ENCODE measurements at places on chromosomes 2 and 18.

GRCh38 chr18:73896685-73897084 lies 250.9 kb downstream of the FBXO15 start:
- DNase-seq, result no peak

DNA sequence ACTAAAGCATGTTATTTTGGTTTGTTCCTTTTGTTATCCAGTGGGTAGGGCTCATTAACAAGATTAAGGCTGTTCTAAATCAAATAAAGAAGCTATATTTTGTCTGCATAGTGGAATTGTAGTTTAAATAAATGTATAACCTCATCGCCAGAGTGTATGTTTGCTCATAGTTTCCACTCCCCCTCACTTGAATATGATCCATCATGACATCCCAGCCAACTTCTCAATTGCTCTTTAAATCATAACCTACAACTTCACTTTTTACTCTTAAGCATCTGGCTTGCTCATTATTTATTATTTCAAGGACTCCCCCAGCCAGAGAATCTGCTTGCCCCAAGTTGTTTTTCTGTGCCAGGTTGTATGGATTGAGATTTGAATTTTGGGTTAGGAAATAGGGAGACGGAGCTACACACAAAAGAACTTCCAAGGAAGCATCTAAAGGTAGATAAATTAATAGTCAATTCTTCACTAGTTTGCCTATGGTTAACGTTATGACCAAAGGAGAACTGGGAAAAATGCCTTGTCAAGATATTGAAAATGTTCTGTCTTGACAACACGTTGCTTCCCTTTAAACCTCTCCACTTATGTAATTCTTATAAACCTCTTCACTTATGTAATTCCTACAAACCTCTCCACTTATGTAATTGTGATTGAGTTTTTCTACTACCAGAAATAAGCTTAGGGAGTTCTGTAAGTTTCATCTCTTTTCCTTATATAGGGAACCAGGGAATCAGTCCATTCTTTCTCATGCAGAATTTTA lies 55.4 kb upstream of the UPP2 start:
- DNase-seq, result no peak

DNA sequence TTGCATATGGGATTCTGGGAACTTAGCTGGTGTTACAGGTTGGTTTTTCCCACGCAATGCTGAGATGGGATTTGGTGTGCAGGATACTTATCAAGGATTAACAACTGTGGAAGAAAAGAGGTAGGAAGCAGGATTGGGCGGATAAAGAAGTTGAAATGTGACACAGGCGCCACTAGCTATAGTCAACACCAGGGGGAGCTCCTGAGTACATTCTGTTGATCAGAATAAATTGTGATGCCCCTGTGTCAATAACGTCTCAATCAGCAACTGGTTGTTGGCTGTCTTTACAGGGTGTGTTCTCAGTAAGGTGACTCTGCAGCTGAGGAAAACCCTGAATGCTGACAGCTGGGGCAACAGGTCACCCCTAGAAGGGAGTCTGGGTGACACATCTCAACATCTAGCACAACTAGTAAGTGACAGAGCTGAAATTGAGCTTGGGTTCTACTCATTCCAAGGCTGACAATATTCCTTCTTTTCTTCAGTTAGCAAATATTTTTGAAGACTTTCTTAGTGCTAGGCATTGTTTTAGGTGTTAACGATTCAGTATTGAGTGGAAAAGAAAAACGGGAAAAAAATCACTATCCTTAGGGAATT lies 143.0 kb downstream of the ARL6IP6 start:
- DNase-seq, result no peak

GRCh38 chr18:49514577-49514976 lies 27.5 kb upstream of the C18orf32 start:
- DNase-seq, result no peak

DNA sequence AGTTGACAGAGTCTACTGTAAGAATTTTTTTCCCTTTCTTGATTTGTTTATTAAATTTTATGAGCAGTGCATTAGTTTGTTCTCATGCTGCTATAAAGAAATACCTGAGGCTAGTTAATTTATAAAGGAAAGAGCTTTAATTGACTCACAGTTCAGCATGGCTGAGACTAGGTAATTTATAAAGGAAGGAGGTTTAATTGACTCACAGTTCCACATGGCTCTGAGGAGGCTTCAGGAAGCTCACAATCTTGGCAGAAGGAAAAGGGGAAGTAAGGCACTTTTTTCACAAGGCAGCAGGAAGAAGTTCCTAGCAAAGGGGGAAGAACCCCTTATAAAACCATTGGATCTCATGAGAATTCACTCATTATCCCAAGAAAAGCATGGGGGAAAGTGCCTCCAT lies 191.4 kb upstream of the VRK2 start:
- no peak for DNase-seq

DNA sequence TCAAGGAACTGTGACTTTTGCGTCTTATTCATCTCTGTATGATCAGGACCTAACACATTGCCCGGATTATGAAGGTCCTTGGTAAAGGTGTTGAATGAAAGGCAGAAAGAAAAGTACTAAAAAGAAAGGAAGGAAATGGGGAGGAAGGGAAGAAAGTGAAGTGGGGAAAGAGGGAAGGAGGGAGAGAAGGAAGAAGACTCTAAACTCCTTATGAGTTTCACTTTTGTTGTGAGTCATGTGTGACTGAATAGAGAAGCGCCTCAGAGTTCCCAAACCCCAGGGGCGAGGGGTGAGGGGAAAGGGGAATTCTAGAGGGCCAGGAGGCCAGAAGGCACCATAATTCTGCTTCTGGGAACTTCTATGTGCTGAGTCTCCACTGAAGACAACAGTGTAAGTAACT lies 30.9 kb upstream of the OSBPL6 start:
- no peak for DNase-seq

- no peak for DNase-seq
Measured at GRCh38 chr2:25797620-25798488, 80.4 kb downstream of the ASXL2 start.

GRCh38 chr2:217469203-217469810 lies 533.5 kb downstream of the TNS1 start:
- DNase-seq, result no peak

DNA sequence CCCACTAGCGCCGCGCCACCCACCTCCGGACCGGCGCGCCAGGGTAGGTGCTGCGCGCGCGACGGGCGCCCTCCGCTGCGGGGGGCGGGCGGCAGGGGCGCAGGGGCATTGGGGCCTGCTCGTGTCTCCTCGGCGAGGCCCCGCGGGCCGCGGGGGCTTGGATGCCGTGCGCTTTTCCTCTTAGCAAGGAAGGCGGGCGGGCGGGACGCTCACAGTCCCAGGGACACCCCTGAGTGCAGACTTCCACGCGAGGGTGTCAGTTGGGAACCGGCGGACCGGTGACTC lies 748 bp downstream of the TWIST2 start:
- no peak for DNase-seq

DNA sequence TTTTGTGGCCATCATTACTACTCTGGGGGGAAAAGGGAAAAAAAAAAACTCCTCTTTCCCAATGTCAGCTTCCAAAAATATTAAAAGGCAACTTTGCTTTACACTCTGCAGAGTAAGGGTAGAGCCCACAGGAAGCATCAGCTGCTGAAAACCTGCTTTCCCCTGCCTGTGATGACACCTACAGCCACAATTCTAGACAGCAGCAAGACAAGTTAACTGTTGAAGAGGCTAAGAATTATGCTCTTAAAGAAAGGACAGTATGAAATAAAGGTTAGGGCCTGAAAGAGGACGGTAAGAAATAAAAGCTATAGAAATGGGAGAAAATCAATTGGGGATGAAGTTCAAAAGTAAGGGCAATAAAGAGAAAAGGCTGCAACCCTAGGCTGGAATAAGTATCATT lies 3.0 kb downstream of the PDE11A start:
- DNase-seq, result no peak

- no peak for DNase-seq
Measured at GRCh38 chr2:188434018-188434417, 142.3 kb downstream of the GULP1 start.

DNA sequence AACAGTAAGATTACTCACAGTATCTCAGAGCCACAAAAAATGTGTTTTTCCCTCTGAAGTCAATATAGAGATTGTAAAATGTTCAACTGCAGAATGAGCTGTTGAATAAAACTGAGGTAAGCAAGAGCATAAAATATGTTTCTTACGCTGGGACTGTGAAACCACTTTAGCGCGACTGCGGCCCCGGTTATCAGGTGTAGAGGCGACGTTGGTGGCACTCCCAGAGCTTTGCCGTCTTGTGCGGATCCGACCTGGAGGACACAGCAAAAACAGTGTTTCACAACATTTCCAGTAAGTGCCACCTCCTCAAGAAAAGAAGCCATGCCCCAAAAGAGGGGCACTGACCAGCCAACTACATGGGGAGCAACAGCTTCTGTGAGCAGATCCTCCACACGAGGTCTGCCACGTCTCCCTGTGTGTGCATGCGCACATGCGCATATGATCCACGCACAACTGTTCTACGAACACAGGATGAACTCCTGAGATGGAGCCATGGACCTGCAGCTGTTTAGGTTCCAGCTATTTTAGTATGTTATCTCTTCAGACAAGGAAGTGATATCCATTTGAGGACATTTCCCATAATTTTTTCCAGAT lies 100.7 kb upstream of the RNU4ATAC start:
- no peak for DNase-seq

GRCh38 chr2:66875941-66876462 lies 441.1 kb downstream of the MEIS1 start:
- DNase-seq, result no peak

GRCh38 chr2:160362541-160362940 lies 131.1 kb downstream of the RBMS1 start:
- DNase-seq, result no peak

GRCh38 chr2:190088917-190089316 lies 26.4 kb upstream of the MSTN start:
- no peak for DNase-seq

GRCh38 chr18:9697121-9697520 lies 11.0 kb upstream of the RAB31 start:
- no peak for DNase-seq

- DNase-seq, result no peak
Measured at GRCh38 chr2:151181524-151181923, 80.1 kb downstream of the RBM43 start.

DNA sequence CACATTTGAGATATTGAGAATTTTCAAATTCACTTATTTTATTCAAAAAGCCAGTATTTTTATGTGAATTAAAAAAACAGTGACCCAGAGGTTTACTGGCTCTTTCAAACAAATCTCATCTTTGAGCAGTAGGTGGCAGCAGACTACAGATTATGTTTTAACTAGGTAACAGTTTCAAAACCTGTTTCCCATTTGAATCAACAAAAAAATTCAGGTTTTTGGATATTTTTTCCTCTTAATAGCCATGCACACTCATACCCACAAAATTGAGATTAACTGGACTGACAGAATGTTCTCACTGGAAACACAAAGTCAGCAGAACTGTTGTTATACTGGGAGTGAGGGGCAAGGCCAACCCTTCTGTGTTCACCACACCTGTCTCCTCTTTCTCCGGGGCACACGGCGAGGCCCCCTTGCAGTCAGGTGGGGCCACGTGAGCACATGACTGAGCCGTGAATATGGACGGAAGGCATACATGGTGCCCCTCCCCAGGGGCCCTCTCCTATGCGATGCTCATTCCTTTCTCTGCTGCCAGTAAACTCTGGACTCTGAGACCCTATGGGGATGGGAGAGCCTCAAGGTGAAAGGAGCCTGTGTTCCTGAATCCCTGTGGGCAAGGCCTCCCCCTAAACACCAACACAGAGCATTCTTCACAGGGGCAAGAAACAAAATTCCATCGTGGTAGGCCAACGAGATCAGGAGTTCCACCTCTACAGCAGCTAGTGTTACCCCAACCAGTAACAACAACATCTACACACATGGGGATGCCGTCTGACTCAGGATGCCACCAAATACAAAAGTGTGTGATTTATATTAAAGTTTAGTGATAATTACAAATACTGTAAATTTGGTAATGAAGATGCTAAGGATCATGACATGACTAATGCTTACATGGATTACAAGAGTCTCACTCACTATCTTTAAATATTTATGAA lies 80.4 kb downstream of the LPIN2 start:
- no peak for DNase-seq

- DNase-seq, result no peak
Measured at GRCh38 chr18:79950515-79951341, 725 bp downstream of the SLC66A2 start.

DNA sequence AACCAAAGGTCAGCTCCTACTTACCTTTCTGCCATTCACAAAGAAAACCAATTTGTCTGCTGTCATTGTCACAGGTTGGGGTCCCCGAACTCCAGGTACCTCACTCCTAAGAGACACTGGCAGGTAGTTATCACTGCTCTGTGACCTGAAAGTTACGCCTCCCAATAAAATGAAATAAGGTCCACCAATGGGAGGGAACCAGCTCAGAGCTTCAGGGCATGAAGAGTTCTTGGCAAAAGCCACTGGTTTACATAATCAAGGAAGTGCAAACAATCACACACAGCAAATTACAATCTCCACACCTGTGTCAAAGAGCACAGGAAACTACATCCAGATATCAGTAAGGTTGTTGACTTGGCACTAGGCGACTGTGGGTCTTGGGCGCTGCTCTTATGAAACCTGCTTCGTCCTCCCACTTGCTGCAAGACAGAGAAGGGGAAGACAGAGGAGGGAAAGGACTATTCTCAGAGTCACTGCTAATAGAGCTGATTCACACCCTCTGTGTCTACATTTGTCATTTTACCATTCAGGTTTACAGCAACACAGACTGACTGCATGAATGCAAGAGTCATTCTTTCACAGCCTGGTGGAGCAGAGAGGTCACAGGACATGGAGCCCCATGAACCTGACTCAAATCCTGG lies at the start of gene XDH:
TSS of gene XDH (minus strand) at position 142 of the 641 bp plus-strand sequence. CDS start at position 66, 76 bp downstream.
- DNase-seq, result no peak

DNA sequence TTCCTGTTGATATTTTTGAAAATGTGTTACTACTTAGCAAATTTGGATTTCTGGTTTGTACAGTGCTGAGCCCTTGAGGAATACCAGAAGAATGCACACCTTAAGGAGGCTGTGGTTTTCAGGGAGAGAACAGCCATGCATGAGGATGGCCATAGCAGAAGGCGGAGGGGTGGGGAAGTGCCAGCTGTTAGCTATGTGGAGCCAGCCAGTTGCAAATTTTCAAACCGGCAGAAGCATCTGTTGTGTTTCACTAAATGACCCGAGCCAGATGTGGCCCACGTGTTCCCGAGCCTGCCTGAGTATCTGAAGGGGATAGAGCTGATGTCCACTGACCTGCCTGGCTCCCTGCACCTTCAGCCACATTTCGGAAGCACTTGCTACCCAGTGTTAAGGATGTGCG lies 16.4 kb upstream of the RBM44 start:
- DNase-seq, result no peak

- no peak for DNase-seq
Measured at GRCh38 chr2:98086491-98087446, at the start of gene VWA3B. Gene VWA3B (plus strand): TSS chr2:98087167. CDS start chr2:98093093, 5,926 bp downstream.
